ENCODE measurements at places on chromosomes 13 and 19.

- DNase-seq = no peak
Observed at GRCh38 chr19:44607917-44608316, 5.4 kb upstream of the IGSF23 start.

DNA sequence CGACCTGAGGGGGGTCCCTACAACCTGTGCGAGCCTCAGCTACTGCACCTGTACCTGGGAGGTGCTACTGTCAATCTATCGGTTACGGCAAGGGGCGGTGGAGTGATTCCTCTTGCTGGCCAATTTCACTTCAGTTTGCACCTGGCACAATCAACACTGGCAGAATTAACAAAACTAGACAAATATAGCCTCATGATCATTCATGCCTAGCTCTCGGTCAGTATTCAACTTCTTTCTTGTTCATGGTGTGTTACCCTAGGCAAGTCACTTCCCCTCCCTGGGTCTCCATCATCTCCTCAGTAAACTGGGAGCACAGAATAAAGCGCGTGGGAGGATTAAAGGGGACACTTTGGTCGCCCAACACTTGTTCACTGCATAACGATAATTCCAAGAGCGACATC lies 618 bp downstream of the HAUS8 start:
- no peak for DNase-seq

DNA sequence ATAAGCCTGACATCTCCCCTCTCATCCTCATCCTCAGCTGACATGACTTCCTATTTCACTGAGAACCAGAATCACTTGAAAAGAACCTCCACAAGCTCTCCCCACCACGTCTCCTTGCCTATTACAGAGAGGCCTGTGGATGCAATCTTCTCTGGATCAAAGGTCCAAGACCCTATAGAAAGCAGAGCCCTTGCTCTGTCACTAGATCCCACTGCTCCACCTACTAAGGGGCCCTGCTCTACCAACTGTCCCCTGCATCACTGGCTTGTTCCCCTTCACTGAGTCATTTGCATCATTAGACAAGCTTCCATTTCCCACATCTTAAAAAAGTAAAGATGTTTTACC lies 40.8 kb downstream of the RCBTB2 start:
- DNase-seq = peak; percentile 43

- DNase-seq = no peak
Observed at GRCh38 chr13:32897296-32897695, 118.9 kb upstream of the KL start.

GRCh38 chr19:48443256-48443655 lies 2.5 kb upstream of the GRWD1 start:
- peak; percentile 50 for DNase-seq

GRCh38 chr13:75861786-75862185 lies 225.7 kb downstream of the LMO7 start:
- DNase-seq = no peak
